Activated T-cell treated with anti-CD3 and anti-CD28 coated beads, Interleukin-2, amount 50 U/mL, for 72 hours (primary cell): ENCODE measurements at places on chromosomes 13 and 19. TPM values are rescaled to one million over a fixed set of nuclear protein-coding genes. Genes with fewer than 3 reads are reported as not detected.

Gene IL17D
- total RNA-seq: 0.30 TPM

Gene SRRM5
- 1.7 TPM for total RNA-seq

Gene ZNF865
- total RNA-seq: 12.9 TPM

Gene NKG7
- 261 TPM for total RNA-seq

Gene KL
- total RNA-seq: 0.69 TPM

Gene CGB2
- not detected for total RNA-seq

Gene AMER2
- total RNA-seq: 0.02 TPM

Gene METTL21C
- not detected for total RNA-seq

Gene ZNF850
- total RNA-seq: 10.4 TPM

Gene ZSCAN5A
- total RNA-seq: 8.3 TPM

Gene URI1
- 63.6 TPM for total RNA-seq

Gene ONECUT3
- total RNA-seq: not detected

Gene ZIC5
- total RNA-seq: not detected

Gene TNFSF11
- total RNA-seq: 2.2 TPM

Gene IGFL1
- not detected for total RNA-seq

Gene ZNF442
- total RNA-seq: 3.1 TPM

Gene SHC2
- total RNA-seq: 1.9 TPM

Gene SYNGR4
- total RNA-seq: 0.34 TPM

Gene OR10H1
- total RNA-seq: 0.07 TPM

Gene LMO7
- total RNA-seq: 12.1 TPM

Gene IFNL1
- total RNA-seq: 1.7 TPM

Gene CCDC8
- total RNA-seq: not detected

Gene TNFSF9
- 6.3 TPM for total RNA-seq

Gene NXNL1
- total RNA-seq: not detected

Gene RLN3
- total RNA-seq: not detected

Gene LILRB4
- total RNA-seq: not detected

Gene ZNF534
- not detected for total RNA-seq
